ENCODE measurements at places on chromosomes 11 and 22.

GRCh38 chr11:101617735-101618332 lies 34.0 kb upstream of the TRPC6 start:
- DNase-seq: no peak

DNA sequence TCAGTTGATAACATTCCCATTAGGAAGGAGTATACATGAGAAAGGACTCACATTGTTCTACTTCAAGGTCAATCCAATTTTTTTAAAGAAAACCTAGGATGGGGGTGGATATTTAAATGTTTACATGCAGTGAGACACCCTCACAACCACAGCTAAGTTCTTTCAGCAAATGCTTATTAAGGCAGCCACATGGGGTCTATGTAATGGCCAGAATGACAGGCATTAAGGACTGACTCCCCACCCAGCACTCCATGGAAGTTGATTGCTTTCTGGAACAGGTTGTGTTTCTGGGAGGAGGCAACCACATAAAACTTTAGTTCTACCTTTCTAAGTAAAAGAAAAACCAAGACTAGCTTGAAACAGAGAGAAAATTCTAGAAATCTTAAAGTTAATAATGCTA lies 662.0 kb upstream of the CCDC90B start:
- DNase-seq: no peak

DNA sequence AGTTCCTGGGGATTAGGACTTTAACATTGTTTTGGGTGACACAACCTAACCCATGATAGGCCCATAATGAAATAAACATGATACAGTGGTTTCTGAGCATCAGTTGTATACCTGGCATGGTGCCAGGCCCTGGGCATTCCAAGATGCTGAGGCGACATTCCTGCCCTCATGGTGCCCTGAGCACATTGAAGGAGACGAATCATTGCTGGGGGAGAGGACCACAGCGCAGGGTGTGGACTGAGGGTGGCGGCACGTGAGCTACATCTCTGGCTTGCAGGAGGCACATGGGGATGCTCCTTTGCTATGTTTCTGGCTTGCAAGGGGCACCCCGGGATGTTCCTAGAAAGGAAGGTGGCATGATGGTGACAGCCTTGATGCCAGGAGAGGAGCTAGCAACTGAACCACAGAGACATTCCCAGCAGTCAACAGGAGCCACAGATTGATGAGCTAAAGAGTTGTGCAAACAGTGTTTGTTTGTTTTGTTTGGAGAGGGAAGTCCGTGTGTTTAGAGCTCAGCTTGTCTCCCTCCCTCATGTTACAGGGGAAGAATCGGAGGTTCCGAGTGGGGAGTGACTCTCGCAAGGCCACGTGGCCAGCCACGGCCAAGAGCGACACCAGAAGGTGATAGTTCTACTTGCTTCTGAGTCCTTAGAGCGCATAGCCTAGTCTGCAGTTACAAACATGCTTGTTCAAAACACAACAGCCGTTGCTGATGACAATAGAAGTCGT lies 106.4 kb downstream of the MIAT start:
- no peak for DNase-seq

DNA sequence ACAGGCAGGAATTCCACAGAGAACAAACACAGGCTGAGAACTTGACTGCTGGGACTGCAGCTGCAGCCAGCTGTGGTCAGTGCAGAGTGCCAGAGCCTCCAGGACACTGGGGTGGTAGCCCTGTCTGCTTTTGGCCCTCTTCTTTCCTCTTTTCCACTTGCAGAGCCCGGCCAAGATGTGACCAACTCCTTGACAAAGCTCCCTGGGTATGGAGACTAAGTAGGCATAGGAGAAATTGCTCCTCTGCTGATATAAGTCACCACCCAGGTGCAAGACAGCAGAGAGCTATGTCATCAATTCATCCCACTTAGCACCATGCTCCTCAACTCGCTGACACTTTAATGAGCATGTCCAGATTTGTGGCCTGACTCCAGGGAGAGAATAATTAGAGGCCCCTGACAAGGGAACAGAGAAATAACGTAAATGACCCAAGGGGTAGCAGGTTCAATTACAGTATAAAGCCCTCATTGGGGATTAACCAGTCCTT lies 369.4 kb upstream of the B3GAT1 start:
- no peak for DNase-seq

GRCh38 chr22:17726006-17726927 lies 48.0 kb downstream of the BID start:
- no peak for DNase-seq

DNA sequence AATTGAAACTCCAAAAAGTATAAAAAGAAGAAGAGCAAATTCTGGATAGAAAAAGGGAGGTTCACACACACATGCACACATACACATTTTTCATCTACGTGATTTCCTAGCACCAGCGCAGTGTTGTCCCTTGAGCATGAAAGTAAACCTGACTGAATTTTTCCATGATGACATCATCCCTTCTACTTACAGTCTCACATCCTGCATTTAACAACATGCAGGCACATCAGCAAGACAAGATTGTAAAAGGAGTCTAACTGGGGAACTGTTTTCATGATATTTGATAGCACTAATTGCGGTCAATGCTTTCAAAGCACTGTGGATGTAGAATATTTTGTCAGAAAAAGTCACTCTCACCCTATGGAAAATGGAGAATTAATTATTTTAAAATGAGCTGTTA lies 36.6 kb downstream of the GAS2 start:
- no peak for DNase-seq

DNA sequence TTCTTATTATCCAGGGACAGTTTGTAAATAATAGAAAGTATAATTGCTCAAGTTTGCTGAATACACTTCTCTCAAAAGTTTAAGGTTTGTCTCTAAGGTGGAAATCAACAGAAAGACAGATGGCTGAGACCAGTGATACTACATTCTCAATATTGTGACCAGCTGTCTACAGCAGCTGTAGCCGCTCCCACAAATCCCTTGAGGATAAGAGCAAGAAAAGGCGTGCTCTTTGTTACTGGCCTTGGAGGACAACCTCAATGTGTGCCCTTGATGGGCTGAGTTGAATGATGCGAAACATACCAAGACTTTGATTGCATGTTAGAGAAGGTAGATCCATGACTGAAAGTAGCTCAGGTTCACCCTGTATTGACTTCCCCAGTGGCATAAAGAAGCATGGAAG lies 6.1 kb downstream of the OR6M1 start:
- DNase-seq: no peak

GRCh38 chr22:32127904-32128303 lies 31.2 kb downstream of the C22orf42 start:
- DNase-seq: no peak

DNA sequence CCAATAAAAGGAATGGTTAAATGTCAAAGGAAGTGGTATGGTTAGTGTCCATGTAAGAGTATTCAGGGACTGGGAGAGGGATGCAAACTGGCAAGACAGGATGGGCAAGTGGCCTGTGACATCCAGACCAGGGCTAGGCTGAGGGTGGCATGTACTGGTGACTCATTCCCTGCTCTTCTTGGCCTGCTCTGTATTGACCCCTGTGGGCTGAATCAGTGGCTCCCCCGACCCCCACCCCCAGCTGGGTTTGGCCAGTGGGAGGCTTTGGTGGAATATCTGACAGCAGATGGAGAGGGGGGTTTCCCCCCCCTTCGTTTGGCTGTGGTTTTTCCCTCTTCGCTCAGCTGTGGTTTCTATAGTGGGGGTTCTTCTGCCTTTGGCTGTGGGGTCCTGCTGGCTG lies 87.7 kb downstream of the CSNK2A3 start:
- no peak for DNase-seq

DNA sequence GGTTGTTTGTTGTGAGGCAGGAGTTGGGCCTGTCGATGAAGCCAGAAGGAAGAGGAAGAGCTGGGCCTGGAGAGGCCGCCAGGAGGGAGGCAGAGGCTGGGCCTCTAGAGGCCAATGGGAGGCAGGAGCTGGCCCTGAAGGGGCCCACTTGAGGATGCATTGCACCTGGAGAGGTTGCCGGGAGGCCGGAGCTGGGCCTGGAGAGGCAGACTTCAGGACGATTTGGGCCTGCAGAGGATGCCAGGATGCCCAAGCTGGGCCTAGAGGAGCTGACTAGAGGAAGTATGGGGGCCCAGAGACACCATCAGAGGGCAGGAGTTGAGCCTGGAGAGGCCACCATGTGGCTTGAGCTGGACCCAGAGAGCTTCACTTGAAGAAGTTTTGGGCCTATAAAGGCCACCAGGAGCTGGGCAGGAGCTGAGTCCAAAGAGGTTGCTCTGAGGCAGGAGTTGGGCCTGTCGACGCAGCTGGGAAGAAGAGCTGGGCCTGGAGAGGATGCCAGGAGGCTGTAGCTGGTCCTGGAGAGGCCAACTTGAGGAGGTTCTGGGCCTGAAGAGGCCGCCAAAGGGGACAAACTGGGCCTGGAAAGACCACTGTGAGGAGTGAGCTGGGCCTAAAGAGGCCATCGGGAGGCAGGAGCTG lies 39.0 kb downstream of the OR4C45 start:
- DNase-seq: no peak

- no peak for DNase-seq
Observed at GRCh38 chr11:35909511-35910265, 34.2 kb upstream of the LDLRAD3 start.

- DNase-seq: peak; percentile 38
Observed at GRCh38 chr22:46612904-46613605, 7.1 kb upstream of the GRAMD4 start.

- no peak for DNase-seq
Observed at GRCh38 chr11:47986219-47986618, 5.9 kb downstream of the PTPRJ start.
